ENCODE measurements at places on chromosomes 7 and 10.

DNA sequence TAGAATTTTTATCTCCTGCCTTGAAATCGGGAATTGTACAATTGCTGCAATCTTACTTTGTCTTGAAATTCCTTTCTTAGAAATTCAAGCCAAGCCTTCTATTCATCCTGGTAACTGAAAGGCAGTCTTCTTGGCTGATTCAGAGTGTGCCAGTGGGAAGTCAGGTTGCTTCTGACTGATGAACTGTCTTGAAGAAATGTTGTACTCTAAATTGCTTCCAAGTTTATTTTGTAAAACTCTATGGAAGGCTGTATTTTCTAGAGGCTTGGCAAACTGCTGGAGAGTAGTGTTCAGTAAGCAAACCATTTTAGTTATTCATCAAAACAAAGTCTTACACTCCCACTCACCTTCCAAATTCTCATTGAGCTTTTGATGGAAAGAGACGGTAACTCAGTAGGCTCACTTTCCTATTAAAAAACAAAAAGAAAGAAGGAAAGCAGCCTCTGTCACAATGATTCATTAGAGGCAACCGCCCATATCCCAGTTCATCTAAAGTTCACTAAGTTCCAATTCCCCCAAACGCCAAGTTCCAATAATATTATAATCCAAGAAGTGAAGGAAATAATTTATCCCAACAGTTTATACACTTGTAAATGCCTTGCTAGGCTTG, 187.9 kb upstream of the MALRD1 start:
- DNase-seq = no peak

GRCh38 chr10:4656576-4657194, 169.3 kb upstream of the AKR1E2 start:
- peak; percentile 38 for DNase-seq

DNA sequence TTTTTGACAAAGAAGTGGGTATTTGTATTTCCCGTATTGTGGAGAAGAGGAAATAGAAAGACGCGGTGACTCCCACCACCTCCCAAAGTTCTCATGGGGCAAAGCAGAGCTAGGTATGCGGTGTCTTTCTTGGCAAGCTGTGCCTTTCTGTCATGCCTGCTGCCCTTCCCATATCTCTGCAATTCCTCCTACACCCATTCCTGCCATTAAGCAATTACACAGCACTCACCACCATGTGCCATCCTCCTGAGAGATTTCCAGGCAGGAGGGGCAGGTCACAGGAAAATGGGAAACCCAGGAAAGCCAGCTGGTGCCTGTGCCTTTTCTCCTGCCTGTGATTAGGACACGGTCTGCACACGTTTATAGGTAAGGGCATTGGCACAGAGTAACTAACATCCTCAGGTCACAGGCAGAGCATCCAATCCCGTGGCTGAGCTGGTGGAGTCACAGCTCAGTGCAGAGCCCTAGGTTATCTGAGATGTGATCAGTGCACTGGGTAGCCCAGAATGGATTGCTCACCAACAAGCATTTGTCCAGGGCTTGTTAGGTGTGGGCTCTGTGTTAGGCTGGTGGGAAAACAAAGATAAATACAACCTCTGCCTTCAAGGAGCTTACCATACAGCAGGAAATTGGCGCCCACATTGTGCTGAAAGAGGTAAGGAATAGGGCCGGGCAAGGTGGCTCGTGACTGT, 9.4 kb upstream of the CRTAC1 start:
- DNase-seq = no peak

- DNase-seq = no peak
Observed at GRCh38 chr10:88136712-88137111, 273.3 kb downstream of the PTEN start.

DNA sequence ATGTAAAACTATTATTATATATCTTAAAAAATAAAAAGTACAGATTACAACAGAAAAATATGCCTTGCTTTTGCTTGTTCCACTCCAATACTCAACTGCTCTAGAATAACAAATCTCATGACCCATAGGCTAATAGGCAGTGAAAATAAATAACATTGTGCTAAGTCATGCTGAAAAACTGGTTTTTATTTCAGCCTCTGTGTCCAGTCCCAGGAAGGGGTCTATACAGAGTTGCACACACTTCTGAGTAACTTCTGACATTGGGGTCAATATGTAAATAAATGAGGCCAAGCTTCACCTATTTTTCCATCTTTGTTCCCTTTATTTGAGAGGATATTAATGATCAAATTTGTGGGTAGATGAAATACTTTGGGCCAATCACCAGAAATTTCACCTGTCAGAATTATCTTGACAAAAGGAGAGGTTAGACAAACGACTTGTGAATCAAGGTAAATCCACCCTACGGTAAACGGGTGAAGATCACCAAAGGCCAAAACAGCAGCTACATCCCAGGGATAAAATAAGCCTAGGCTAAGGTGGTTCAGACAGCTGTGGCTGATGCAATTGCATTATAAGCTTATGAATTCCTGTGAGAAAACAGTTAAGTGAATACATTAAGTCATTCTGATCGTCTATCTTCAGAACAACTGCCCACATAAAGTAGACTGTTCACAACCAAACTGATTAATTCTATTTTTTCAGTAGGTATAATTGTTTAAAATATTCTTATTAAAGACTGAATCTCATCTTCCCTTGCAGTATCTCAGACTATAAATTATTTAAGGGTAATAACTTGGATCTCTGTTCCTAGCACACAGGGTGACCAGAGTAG, 87.5 kb downstream of the UBE2H start:
- no peak for DNase-seq

DNA sequence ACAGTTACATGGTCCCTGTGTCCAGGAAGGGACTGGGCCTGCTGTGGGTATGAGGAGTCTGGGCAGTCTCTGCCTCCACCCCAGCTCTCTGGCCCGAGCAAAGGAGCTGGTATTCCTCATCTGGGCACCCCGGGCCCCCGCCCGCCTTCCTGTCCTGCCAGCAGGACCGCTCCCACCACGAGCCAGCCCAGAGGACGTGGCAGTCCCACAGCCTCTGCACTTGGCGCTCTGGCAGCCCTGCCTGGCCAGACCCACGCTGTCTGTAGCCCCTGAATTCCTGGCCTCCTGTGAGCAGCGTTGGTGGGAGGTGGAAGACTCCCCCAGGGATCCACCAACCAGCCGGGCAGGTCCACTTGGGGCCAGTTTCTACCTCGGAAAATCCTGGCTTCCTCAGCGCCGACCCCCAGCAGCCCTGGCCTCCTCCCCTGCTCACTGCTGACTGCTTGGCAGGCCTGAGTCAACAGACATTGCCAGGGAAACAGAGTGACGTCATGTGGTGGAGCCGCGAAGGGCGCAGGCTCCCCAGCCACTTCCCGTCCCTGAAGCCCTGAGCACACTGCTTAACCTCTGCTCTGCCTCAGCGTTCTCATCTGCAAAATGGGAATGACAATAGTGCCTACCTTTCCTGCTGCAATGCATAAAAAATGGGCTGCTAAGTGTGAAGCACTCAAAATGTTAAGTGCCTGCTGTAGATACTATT, 21.6 kb upstream of the LIMK1 start:
- DNase-seq = peak; percentile 89

DNA sequence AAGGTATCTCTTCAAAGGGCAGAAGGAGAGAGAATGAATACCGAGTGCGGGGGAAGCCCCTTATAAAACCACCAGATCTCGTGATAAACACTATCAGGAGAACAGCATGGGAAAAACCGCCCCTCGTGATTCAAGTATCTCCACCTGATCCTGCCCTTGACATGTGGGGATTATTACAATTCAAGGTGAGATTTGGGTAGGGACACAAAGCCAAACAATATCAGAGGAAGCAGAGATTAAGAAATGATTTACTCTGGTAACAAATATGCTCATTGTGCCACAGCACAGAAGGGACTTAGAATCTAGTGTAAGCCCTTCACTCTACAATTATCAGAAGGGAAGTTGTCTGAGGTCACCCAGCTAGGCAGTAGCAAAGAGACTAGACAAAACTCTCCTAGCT, 40.1 kb upstream of the ZNRF2 start:
- DNase-seq = no peak

GRCh38 chr7:4928445-4928844, 30.5 kb downstream of the MMD2 start:
- no peak for DNase-seq

- DNase-seq = peak; percentile 81
Observed at GRCh38 chr10:97648562-97649404, 8.3 kb downstream of the PI4K2A start.

DNA sequence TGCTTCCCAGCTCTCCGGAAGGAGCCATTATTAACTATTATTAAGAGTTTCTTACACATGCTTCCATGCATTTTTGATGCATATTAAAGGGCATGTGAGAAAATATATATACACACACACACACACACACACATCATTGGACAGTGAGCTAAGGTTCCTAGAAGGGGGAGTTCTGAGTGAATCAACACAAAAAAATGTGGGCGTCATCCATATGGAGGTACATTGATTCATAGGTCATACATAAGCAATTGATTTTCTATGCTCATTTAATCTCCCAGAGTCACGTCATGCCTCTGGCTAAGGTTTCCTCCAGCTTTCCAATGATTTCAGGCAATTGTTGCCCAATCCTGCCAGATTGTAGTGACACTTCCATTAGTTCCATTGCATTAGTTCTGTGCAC, 269.4 kb downstream of the DNAJB9 start:
- no peak for DNase-seq

DNA sequence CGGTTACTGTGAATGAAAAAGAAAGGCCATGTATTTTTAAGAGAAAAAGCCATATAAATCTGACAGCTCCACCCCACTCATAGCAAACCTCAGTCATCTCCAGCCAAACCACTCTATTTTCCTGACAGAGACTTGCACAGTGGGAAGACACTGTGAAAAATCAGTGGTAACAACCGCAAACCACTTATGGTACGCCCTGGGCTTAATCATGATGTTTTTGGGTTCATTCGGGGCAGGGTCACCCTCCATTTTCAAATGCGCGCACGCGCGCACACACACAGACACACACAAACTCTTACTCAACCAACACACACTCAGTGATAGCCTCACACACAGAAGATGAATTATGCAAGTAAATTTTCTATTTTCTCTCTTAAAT, 82.1 kb upstream of the HPS1 start:
- peak; percentile 24 for DNase-seq

DNA sequence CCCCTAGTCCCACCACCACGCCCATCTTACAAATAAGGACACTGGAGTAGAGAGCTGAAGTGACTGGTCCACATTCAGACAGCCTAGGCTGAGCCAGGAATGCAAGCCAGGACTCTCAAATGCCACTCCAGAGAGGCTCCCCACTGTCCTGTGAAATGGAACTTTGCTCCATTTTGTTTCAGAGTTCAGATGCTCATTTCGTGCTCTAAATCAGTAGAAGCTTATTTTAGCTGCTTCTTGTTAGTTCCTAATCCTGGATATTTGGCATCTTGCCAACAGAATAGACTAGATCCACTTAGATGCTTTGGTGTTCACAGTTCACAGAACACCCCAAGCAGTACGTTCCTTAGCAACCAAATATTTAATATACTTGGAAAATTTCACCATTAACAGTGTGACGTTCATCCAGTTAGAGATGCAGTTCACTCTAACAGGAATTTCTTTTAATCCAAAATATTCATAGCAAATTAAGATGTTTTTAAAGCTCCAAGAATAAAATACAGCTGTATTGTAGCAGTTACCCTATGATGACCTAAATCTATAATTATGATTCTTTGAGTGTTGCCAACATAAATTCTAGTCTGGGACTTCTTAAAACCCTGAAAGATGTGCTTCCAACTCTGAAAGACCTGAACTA, 7.3 kb downstream of the MMP21 start:
- no peak for DNase-seq

DNA sequence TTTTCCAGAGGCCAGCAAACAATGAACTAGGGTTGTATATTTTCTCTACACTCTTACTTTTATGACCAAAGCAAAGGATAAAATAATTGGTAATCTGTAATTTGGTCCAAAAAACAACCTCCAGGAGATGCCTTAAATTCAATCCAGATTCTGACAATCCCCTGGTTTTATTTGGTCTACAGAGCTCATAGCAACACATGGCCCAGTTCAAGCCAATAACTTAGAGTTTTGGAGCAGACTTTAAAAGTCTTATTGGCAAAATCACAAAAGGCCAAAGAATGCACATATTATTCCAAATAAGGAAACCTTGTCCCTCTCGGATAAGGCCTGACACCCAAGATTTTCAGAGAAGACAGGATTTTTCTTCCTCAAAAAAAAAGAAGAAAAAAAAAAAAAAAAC, 51.9 kb downstream of the SORBS1 start:
- no peak for DNase-seq

DNA sequence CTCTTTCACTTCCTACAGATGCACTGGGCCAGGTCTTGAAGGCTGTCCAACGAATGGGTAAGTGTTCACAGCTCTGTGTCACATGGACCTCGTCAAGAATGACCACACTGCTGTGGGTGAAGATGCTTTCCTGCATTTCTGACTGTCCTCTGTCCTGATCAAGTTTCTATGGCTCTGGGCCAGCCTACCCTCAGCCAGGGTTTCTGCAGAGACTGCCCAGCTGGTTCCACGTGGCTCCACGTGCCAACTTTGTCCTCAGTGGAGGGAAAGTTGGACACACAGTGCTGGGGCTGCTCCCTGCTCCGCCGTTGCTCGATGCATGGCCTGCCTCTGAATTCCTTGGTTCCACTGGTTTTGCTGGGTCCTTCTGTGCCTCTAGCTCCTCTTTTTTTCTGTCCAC, 152.3 kb downstream of the EGFR start:
- no peak for DNase-seq

- no peak for DNase-seq
Observed at GRCh38 chr7:41573862-41574261, 129.0 kb downstream of the INHBA start.

DNA sequence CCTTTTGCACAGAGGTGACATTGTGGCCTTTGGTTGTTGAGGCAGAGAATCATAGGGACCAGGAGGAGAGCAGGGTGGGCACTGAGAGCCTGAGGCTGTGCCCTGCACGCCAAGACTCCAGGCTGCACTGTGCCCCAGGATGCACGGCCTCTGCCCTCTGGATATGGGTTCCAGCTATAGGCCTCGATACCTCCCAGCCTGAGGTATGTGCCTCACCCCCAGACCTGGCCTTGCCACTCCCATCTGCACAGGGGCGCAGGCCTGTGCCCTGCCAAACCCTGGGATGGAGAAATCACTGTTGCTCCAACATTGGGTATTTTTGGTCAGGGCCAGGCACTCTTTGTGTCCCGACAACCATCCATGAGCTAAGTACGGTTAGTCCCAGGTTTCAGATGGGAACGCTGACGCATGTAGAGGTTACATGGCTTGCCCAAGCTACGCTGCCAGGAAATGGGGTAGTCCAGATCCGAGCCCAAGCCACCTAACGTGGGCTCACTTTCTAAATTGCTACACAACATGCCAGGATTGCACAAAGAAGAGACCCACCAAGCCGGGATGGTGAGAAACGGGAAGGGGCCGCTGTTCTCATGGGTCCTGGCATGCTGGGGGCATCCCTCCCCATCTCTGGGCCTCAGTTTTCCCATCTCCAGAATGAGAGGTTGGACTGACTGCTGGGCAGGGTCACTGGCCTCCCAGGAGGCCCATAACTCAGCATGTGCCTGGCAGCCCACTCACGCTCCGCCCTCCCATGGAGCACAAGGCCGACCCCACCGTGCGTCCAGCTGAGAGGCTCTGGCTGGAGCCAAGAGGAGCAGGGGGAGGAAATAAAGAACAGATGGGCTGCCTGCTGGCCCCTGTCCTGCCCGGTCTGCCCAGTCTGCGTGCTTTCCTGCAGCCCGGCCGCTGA, 44.2 kb downstream of the ZCCHC24 start:
- DNase-seq = no peak
